ENCODE measurements at places on chromosomes 2 and 18.

DNA sequence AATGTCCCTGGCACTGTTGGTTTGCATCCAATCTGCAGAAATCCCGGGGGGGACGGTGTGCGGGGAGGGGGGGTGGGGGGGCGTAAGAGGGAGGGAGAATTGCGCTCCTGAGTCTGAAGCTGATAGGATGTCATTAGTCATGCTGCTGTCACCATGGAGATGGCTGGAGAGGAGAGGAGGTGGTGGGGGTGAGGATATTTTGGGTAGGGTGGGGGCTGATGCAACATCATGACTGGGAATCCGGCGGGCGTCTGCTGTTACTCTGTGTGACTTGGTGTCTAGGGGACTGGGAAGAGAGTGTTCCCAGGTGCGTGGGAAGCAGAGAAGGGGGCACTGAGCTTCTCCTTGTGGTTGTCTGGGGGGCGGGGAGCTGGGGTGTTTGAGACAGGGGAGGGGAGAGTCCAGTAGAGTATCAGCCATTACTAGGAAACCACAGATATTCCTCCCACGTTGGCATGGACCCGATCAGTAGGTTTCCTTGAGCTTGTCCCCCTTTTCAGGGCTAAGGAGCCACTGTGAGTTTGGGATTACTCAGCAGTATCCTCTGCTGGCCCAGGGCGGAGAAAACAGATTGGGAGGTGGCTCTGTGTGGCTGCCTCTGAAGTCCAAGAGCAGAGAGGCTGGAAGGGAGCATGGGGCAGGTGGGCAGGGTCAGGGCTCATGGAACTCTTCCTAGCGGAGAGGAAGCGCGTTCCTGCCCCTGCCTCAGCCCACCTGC is 18.9 kb downstream of the TET3 start:
- peak; percentile 47 for DNase-seq

DNA sequence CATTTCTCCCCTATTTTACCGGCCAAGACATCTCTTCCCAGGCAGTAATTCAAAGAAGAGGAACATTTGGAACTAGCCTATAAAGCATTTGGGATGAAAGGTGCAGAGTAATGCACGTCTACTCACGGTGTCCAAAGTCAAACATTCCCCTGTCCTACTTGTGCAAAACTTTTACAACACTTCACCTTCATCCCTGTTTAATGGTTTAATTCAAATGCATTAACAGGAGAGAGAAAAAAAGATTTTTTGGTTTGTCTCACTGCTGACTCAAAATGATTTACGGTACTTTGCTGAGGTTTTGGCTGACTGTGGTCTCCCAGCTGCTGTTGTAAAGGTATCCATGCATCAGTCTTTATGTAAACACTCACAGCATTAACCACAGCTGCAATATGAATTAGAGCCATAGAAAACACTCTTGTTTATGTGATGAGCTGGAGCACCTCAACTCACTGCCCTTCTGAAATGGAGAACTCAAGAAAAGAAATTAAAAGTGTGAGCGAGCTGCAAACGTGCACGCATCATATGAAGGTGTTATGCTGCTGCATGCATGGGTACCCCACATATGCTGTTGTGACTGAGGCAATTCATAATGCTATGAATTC is 220.5 kb downstream of the PIEZO2 start:
- peak; percentile 78 for DNase-seq

- no peak for DNase-seq
Measured at GRCh38 chr18:32177530-32177929, 12.3 kb upstream of the MEP1B start.

- DNase-seq = no peak
Measured at GRCh38 chr2:127377262-127377661, 10.5 kb downstream of the MAP3K2 start.

DNA sequence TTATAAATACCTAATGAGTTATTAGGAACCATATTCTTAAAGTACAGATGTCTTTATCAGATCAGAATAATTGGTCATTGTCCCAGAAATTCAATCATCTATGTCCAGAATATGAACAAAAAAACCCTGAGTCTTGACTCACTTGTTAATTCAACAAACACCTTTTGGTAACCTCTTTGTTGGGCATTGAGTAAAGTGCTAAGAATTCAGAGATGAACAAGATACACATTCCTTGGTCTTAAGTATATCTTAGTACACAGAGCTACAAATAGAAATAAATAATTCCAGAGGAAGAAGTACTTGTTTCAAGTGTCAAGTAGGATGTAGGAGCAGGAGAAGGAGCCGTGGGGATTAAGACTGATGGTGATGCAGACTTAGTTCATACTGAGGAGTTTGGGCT is 798.1 kb downstream of the CPS1 start:
- no peak for DNase-seq

DNA sequence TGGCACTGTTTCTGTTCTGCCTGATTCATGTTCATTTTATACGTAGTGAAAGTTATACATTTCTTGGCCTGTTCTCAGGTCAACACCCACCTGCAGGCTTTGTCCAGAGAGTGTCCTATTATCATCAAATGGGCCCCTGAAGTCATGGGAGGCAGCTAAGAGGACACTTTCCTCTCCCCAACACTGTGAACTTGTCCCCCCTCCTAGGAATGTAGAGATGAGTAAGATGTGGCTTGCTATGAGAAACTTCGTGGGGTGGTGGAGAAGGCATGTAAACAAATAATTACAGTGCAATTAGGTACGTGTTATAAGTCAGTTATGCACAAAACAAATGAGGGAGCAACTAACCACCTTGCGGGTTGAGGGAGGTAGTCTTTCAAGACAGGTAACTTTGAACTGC is 57.9 kb downstream of the COL4A3 start:
- no peak for DNase-seq

- no peak for DNase-seq
Measured at GRCh38 chr2:204470178-204470620, 75.1 kb upstream of the PARD3B start.

DNA sequence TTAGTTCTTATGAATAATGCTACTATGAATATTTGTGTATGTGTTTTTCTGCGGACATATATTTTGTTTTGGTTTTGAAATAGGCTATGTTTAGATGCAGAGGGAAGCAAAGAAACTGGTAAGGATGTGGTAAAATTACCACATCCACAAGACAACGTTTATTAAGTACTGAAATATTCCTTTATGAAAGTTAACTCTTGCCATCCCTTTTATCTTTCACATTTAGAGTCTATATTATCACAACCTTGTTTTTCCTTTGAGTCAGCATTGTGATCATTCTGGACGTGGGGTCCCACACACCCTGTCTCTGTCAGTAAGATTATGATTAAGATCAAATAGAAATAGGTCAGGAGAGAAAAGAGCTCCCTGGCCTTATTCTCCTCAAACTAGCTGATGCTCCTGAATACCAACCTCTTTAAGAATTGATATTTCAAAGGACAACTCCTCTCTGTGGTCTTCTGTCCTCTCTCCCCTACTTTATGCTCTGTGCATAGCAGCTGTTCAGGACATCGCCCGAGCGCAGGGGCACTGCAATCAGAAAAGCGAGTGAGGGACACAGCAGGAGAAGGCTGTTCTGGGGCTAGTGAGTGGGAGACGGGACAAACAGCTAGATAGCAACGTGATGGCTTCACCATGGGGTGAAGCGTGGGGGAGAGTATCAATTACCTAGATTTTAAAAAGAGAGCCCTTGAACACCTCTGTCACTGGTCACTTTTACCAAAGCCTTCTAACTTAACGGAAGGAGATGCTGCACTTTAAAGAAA is 12.2 kb downstream of the METAP1D start:
- no peak for DNase-seq

DNA sequence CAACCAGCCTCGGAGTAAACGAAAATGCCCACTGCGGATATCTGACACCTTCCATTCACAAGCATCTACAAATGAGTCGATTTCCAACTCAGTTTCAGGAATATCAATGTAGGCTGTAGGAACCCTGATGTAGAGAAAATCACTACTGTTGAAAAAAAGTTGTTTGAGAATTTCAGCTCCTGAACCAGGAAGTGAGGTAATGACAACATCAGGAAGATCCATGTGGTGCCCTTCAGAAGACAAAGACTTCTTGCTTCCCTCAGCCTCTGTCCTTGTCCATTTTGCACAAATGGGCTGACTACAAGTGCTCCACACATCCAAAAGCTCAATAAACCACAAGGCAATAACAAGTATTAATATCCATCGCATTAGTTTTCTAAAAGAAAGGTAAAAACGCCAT is 4.7 kb downstream of the DSEL start:
- DNase-seq = no peak

DNA sequence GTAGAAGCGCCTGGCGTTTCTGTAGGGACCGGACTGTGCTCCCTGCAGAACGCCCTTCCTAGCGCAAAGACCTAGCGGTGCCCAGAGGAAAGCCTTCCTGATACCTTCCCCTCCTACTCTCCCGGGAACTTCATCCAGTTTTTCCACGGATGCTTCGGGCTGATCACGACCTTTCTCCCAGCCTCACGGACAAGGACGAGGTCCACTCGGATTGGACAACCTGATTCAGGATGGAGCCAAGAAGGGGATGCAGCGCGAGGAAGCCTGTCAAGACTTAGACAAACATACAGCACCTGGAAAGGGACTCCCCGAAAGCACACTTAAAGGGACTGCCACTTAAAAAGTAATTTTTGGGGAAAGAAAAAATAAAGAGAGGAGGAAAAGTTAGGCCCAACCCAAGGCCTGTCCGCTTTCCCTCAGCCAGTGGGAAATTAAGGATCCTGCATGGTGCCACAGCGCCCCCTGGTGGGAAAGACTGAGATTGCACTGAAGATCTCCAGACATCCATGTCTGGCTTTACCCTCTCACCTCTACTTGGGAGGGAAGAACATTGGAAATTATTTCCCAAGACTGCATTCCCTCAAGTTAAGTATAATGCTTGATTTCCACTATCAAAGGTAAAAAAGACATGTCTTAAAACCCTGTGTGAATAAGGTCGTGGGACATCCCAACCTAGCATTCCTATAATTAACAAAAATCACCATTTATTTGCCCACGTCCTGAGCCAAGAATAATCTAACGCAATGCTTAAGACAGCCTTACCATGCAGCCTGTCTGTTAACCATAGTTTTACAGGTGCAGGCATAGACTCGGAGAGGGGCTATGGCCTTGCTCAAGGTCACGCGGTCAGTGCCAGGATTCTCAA is 13.4 kb upstream of the COPS8 start:
- peak; percentile 27 for DNase-seq

DNA sequence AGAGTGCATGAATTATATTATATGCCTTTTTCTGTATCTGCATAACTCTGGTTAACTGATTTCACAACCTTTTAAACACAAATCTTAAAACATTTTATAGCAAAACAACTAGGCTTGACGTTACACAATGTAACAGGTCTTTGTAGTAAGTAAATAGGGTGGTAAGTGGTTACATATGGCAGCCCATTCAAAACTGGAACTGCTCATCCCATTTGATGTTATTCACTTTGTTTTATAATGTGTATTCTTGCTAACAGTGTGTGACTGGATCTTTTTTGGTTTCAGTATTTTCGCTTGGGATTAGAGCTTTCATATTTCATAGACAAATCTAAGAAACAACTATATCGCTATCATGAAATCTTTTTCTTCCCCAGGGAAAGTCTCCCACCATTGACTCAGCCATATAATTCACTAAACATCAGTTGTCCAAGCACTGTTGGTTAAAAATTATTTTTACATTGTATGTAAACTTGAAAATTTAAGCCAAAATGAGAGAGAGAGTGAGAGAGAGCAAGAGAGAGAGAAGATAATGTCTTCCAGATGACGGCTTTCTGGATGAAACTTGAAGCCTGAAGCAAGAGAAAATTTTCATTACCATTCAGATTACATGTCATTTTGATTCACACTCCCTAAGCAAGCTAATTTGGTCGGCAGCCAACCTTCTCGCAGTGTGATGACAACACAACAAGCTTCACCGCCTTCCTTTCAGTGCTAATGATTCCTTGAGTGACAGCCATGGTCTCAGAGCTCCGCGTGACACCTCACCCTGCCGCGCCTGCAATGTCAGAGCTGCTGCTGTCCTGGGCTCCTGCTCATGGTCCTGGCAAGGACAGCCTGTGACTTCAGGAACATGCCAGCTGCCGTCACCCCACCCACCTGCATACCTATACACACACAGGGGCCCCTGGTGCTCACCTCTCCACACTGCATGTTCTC is 946.9 kb upstream of the SOX11 start:
- DNase-seq = no peak

All from fibroblast of skin of left biceps (primary cell).